Prostate gland (tissue), 2 donors: ENCODE measurements at places on chromosomes 4 and X. TPM values are rescaled to one million over a fixed set of nuclear protein-coding genes. Genes with fewer than 3 reads are reported as not detected.

The MAOB gene
- 33.5 TPM for total RNA-seq

The SLAIN2 gene
- total RNA-seq = 119 TPM

The CTBP1 gene
- 264 TPM for total RNA-seq

The HAND2 gene
- total RNA-seq = 7.5 TPM

The BTC gene
- 2.3 TPM for total RNA-seq

The TMPRSS11D gene
- not detected for total RNA-seq

The NPY5R gene
- total RNA-seq = not detected

The FAT4 gene
- 10.3 TPM for total RNA-seq

The DOK7 gene
- total RNA-seq = 8.2 TPM

GRCh38 chr4:143270256-143270838 is 66.3 kb upstream of the GAB1 start:
- no peak overlapping the region for H3K27ac ChIP-seq
- H3K36me3 ChIP-seq = no peaks in the 10 kb centered on the region
- no peak overlapping the region for H3K4me3 ChIP-seq

DNA sequence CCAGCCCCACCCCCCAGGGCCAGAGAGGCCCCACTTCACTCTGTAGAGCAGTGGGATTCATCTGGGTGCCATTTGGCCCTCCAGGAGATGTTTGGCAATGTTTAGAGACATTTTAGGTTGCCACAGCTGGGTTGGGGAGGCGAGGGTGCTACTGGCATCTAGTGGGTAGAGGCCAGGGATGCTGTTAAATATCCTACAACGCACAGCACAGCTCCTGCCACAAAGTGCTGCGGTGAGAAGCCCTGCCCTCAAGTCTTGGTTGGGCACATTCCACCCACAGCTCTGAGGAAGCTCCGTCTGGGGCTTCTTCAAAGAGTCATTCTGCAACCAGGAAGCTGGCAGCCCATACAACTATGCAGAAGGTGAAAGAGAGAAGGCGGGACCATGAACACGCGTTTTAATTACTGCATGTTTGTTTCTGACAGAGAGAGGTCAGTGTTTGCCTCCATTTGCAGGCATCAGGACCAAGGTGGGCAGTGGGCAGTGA is 48.1 kb upstream of the FAM9C start:
- H3K27me3 ChIP-seq = no peaks in the 10 kb centered on the region
- no peak overlapping the region for H3K4me3 ChIP-seq
- H3K27ac ChIP-seq = no peak overlapping the region
- no peaks in the 10 kb centered on the region for H3K4me1 ChIP-seq
- no peak for DNase-seq
- H3K36me3 ChIP-seq = no peaks in the 10 kb centered on the region

- DNase-seq = no peak
- no peak overlapping the region for H3K27ac ChIP-seq
- H3K27me3 ChIP-seq = no peaks in the 10 kb centered on the region
Observed at GRCh38 chr4:99714179-99714578, 56.6 kb upstream of the C4orf54 start.

- no peak for DNase-seq
- no peaks in the 10 kb centered on the region for H3K4me1 ChIP-seq
- H3K36me3 ChIP-seq = no peaks in the 10 kb centered on the region
- no peak overlapping the region for H3K4me3 ChIP-seq
- no peaks in the 10 kb centered on the region for H3K27me3 ChIP-seq
- no peak overlapping the region for H3K27ac ChIP-seq
Observed at GRCh38 chr4:171279131-171279530, 534.1 kb upstream of the GALNTL6 start.

DNA sequence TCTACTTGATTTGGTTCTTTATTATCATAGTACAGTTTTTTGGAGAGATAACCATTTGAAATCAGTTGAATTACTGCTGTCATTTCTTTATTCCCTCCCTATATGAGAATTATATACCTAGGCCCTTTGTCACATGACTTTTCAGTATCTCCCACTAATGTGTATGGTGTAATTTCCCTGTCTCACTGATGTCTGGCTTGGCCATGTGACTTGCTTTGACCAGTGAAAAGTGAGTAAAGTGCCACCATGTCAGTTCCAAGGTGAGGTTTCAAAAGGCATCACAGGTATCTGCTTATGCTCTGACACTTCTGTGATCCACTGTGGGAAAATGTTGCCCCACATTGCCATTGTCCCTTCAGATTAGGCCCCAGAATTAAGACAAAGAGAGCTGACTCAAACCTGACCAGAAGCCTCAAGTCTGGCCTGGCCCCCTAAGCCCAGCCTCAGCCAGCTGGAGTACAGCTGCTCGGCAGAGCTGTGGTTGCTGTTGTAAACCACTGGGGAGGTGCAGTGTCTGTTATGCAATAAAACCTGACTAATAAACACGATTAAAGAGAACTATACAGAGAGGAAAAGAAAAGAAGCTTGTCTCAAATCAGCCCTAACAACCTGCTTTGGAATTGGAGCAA is 27.5 kb downstream of the SETD7 start:
- H3K36me3 ChIP-seq = no peaks in the 10 kb centered on the region
- H3K27ac ChIP-seq = no peak overlapping the region
- H3K4me3 ChIP-seq = no peak overlapping the region
- no peaks in the 10 kb centered on the region for H3K4me1 ChIP-seq
- H3K27me3 ChIP-seq = no peaks in the 10 kb centered on the region
- DNase-seq = no peak

GRCh38 chr4:176611951-176612350 is 180.8 kb downstream of the VEGFC start:
- H3K4me3 ChIP-seq = no peak overlapping the region
- H3K27me3 ChIP-seq = no peaks in the 10 kb centered on the region
- H3K36me3 ChIP-seq = no peaks in the 10 kb centered on the region
- no peaks in the 10 kb centered on the region for H3K4me1 ChIP-seq

DNA sequence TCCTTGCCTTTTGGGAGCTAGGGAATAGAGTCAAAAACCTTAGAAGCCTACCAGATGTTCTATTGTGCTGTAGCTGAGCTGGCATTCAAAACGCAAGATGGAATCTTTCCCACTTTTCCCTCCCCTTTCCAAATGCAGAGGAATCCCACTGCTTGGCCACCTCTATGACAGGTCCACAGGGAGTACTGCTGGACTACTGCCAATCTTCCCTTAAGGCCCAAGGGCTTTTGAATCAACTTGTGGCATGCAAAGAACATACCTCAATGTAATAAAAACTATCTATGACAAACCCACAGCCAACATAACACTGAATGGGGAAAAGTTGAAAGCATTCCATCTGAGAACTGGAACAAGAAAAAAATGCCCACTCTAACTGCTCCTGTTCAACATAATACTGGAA is 139.2 kb upstream of the AGTR2 start:
- H3K27me3 ChIP-seq = no peaks in the 10 kb centered on the region
- H3K36me3 ChIP-seq = no peaks in the 10 kb centered on the region
- no peaks in the 10 kb centered on the region for H3K4me1 ChIP-seq
- no peak overlapping the region for H3K27ac ChIP-seq
- H3K4me3 ChIP-seq = no peak overlapping the region
- no peak for DNase-seq

- H3K36me3 ChIP-seq = no peaks in the 10 kb centered on the region
- no peaks in the 10 kb centered on the region for H3K27me3 ChIP-seq
- H3K4me3 ChIP-seq = no peak overlapping the region
- H3K4me1 ChIP-seq = no peaks in the 10 kb centered on the region
- H3K27ac ChIP-seq = no peak overlapping the region
Observed at GRCh38 chr4:9962611-9963314, 58.5 kb downstream of the SLC2A9 start.

GRCh38 chr4:8939840-8940742 is 68.5 kb upstream of the HMX1 start:
- no peak overlapping the region for H3K4me3 ChIP-seq
- no peak for DNase-seq
- no peaks in the 10 kb centered on the region for H3K4me1 ChIP-seq

- H3K36me3 ChIP-seq = no peaks in the 10 kb centered on the region
- H3K4me3 ChIP-seq = no peak overlapping the region
- no peaks in the 10 kb centered on the region for H3K27me3 ChIP-seq
- H3K27ac ChIP-seq = no peak overlapping the region
- no peaks in the 10 kb centered on the region for H3K4me1 ChIP-seq
Observed at GRCh38 chr4:145580906-145581305, 38.3 kb upstream of the MMAA start.
